Fibroblast of skin of left quadriceps (primary cell): ENCODE measurements at places on chromosomes 5 and 9.

- DNase-seq, result no peak
These were observed 616.9 kb downstream of the CSNK1G3 start for GRCh38 chr5:124128867-124129266.

DNA sequence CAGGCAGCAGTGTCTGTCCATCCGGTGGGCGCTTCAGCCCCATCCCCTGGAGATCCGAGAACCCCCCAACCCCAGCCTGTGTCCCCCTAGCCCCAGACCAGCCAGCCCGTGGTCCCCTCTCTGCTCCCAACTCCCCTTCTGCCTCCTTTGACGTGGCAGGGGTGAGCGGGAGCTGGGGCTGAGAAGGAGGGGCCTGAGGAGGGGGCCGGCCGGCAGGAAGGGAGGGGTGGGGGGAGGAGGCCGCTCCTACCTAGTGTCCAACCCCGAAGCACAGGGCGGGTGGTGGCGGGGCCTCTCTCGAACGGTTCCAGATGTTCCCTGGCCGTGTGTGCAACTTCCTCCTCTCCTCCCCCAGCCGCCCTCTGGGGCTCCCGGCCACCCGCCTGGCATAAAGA is 31.0 kb downstream of the GOLGA2 start:
- peak; percentile 91 for DNase-seq

DNA sequence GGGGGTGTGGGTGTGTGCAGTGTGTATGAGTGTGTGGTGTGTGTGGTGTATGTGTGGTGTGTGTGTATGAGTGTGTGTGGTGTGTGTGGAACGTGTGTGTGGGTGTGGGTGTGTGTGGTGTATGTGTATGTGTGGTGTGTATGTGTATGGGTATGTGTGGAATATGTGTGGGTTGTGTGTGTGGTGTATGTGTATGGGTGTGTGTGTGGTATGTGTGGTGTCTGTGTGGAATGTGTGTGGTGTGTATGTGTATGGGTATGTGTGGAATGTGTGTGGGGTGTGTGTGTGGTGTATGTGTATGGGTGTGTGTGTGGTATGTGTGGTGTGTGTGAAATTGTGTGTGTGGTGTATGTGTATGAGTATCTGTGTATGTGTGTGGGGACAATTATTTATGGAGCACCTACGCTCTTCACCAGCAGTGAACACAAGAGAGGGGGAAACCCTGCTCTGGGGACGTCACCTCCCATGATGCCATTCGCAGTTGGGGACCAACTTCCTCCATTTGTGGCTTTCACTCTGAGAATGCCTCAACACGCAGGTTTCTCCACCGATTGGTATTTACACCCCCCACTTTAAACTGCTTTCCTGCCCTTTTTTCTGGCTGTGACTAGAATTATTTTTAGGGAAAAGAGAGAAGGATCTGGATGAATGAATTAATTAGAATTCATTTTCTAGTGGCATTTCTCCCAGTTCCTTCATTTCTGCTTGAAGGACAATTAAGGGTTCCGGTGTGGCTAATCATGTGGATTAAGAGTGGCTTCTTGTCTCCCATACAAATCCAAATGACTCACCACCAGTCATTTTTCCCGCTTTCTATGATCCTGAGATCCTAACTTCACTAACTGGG is 238.1 kb downstream of the ROR2 start:
- no peak for DNase-seq

DNA sequence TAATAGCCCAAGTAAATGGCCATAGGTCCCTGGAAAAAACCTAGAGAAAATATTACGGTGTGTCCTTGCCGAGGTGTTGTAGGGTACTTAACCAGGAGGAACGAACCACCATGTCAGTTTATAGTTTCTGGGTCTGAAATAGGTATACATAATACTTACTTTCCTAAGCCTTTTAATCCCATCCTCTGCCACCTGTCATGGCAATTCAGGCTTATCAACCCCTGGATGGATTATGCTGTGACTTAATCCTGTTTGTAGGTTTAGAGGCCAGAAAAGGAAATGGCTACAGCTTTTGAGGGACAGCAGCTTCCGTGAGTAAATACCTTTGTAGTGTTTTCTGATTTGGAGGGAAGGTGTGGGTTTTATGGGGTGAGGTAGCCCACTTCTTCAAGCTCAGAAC is 89.1 kb upstream of the PTPRD start:
- DNase-seq, result no peak

GRCh38 chr9:128899566-128900322 is 17.8 kb downstream of the LRRC8A start:
- no peak for DNase-seq

- no peak for DNase-seq
These were observed 34.8 kb upstream of the PRDM12 start for GRCh38 chr9:130629443-130630070.

DNA sequence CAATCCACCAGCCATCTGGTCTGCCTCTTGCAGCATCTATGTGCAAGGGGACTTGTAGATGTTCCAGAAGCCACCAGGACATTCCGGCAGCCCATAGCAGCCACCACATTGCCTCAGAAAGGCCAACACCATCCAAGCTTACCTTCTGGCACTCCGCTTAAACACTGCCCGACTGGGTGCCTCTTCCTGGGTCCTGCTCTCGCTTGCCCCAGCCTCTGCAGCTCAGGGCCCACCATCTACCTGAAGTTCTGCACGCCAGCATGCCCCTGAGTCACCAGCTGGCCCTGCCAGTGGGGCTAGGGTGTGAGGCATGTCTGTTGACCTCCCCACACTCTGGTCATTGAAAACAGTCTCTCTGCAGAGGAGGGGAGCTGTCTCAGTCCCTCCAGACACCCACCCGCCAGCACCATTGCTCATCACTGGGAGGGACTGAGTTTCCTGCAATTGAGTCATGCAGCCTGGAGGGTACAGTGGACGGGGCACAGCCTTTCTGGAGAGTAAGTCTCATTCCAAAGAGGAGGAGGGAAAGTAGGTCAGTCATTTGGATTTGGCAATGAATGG is 16.9 kb upstream of the COL5A1 start:
- peak; percentile 63 for DNase-seq

GRCh38 chr5:117497601-117498000 is 923.0 kb upstream of the SEMA6A start:
- DNase-seq, result no peak

- DNase-seq, result no peak
These were observed 216.4 kb downstream of the EPB41L4A start for GRCh38 chr5:112202694-112203093.

DNA sequence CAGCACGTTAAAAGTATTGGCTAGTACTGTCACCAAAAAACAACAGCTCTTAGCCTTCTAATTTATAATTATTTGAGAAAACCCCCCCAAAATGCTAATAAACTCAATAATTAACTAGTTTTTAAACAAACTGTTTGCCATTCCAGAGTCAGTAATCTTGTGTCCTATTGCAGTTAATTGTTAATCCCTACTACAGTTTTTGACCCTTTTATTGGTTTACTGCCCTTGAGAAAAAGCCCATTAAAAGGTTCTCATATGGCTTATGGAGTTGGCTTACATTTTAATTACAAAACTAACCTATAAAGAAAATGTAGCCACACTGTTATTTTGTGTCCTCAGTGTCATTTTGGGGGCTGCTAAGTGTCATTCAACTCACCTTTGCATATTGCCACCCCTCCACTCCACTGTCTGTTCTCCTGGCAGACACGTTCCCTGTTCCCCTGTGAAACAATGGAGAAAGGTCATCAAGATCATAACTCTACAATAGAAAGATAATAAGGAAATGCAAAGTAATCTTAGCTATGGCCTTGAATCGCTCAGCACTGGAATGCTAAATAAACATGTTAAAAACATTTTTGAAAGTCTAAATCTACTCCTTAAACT is 51.6 kb upstream of the TXNDC8 start:
- no peak for DNase-seq

- no peak for DNase-seq
These were observed 130.4 kb upstream of the BASP1 start for GRCh38 chr5:17087035-17087434.

- DNase-seq, result no peak
These were observed 4.4 kb upstream of the SNX2 start for GRCh38 chr5:122770477-122770876.

GRCh38 chr5:60483050-60483449 is 216.9 kb downstream of the DEPDC1B start:
- DNase-seq, result no peak

DNA sequence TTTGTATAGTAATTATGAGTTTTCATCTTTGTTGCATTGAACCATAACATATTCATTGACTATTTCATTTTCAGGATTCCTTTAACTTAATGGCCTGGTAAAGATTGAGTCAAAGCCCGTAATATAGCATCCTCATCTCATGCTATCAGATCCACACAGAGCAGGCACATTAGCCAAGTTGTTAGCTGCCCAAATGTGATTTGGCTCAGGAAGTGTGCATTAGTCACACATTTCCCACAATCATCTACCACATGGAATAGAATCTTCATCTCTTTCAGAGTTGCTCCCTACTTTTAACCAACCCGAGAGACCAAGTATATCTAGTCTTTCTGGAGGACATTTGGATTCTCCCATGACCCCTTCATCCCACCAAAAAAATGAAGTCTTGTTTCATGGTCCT is 481.0 kb upstream of the PTGER4 start:
- peak; percentile 10 for DNase-seq

GRCh38 chr9:101693546-101694336 is 44.7 kb downstream of the GRIN3A start:
- no peak for DNase-seq

DNA sequence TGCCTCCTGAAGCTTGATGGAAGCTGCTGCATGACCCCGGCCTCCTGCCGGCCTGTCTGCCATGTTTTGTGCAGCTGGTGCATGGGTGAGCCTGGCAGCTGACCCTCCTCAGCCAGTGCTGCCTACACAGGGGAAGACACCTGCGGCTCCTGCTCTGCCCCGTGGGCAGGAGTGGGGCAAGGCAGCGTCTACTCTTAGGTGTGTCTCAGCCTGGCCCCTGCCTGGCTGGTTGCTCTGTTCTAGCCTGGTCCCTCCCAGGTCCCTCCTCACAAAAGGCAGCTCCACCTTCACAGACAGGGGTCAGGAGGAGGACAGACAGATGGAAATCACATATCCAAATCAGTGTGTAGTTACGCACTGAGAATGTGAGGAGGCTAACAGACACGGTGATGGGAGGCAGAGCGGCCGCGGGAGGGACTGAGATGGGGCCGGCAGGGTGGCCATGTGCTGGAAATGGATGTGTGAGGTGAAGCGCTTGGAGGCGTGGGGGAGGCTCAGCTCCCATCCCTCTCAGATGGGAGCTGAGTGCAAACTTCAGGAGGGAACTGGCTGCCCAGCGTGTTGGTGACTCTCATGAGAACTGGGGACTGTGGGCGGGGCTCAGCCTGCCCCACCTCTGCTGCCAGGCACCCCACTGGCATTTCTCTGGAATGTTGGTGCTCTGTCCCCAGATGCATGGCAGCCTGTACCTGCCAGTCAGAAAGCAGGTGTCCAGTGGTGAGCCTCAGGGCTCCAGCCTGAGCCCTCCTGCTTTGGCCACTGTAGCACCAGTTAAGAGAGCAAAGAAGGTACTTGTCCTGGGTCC is 43.4 kb downstream of the PPARGC1B start:
- DNase-seq, result no peak

DNA sequence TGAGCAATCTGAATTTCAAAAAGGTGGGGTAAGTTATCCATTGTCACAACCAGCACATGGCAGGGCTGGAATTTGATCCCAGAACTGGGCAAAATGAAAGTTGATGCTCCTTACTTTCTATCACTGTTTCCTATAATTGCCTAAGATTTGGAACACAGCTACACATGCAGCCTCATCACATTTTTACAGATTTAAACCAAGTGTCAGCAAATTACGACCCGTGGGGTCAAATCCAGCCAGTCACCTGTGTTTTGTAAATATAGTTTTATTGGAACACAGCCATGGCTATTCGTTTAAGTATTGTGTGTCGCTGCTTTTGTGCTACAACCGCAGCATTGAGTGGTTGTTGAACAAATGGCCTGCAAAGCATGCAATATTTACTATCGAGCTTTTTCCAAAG is 94.3 kb downstream of the SREK1 start:
- no peak for DNase-seq

GRCh38 chr5:17129093-17129849 is 88.2 kb upstream of the BASP1 start:
- no peak for DNase-seq

GRCh38 chr9:12413986-12414385 is 279.2 kb upstream of the TYRP1 start:
- DNase-seq, result no peak

- DNase-seq, result no peak
These were observed 68.6 kb downstream of the NLN start for GRCh38 chr5:65790371-65791163.

DNA sequence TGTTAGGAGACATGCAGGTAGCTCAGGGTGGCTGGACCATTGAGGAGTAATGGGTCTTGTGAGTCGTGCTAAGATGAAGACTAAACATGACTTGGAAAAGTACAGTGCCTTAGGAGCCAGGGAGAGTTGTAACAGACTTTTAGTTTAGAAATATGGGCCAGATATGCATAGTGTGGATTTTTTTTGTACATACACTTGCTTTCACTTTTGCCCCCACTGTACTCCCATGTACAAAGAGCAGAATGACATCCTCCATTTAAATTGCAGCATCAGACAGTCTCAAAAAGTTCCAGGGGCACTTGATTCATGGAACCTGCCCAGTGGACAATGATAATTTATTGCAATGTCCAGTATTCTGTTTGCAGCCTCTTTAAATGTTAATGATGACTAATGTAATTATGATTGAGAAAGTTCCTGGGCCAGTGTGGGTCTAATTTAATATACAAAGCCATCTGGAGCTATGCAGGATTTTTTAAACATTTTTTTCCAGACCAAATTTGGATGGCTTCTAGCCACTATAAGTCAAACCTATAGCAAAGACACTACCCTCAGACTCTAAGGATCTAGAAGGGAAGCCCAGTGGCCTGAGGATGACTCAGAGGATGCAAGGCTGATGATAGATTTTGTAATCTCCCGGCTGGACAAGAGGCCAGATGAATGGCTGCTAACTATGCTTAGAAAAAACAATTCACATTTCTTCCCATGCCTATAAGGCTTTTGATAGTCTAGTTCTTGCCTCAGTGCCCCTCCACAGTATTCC is 80.1 kb downstream of the TRPC7 start:
- DNase-seq, result peak; percentile 4

DNA sequence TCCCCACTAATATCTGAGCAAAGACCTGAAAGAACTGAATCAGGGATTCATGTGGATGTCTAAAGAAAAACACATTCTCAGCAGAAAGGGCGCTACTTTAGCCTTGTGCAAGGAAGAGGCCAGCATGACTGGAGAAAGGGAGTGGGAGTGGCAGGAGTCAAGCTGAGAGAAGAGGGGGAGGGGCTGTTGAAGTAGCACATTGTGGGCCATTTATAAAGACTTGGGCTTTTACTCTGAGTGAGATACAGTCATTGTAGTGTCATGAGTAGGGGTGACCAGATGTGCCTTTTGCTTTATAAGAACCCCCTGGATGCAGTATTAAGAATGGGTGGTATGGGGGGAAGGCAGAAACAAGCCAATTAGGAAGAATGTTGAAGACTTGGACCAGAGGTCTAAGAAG is 452.8 kb downstream of the ENC1 start:
- no peak for DNase-seq

GRCh38 chr5:175207321-175208040 is 236.5 kb downstream of the DRD1 start:
- no peak for DNase-seq

GRCh38 chr9:127812936-127813675 is 10.4 kb downstream of the FPGS start:
- no peak for DNase-seq
